Stimulated activated naive CD8-positive, alpha-beta T cell treated with anti-CD3 and anti-CD28 coated beads, Interleukin-15, Interleukin-2, amounts not matched to agents 100 U/mL and 50 U/mL, for 24 hours (primary cell): ENCODE measurements at places on chromosomes 4 and X.

DNA sequence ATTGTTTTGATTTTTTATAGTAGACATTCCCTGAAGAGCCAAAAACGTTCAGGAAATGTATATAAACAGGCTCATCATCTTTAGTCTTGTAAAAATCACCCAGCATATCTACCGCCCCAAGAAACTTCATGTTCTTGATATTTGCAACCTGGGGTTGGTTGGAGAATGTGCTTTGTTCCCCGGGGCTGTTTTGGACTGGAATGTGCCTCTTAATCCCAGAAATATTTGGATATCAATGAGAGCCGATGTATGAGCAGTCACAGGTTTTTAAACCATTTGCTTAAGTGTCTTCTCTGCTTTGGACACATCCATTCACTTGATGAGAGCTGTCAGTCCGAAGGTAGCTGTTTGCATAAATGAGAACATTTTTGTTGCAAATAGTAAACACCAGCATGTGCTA lies 449.7 kb downstream of the PCDH7 start:
- DNase-seq = no peak

GRCh38 chr4:136441629-136442282 lies 1090.5 kb downstream of the PCDH18 start:
- no peak for DNase-seq

DNA sequence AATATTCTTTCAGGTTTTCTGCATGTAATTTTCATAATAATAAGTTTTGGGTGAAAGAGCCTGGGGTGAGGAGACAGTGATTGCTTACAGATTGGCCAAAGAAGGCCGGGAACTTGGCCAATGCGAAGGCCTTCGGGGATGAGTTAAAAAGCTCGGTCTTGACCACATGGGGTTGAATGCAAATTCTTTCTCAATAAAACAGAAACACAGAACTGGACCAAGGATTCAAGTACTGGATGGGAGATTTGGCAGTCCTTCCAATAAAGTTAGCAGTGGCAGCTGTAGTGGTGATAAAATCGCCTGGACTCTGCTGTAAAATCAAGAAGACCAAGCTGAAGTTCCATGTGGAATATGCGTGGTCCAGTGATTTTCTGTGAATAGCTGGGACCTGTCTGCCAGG lies 282.2 kb upstream of the KLF3 start:
- no peak for DNase-seq

DNA sequence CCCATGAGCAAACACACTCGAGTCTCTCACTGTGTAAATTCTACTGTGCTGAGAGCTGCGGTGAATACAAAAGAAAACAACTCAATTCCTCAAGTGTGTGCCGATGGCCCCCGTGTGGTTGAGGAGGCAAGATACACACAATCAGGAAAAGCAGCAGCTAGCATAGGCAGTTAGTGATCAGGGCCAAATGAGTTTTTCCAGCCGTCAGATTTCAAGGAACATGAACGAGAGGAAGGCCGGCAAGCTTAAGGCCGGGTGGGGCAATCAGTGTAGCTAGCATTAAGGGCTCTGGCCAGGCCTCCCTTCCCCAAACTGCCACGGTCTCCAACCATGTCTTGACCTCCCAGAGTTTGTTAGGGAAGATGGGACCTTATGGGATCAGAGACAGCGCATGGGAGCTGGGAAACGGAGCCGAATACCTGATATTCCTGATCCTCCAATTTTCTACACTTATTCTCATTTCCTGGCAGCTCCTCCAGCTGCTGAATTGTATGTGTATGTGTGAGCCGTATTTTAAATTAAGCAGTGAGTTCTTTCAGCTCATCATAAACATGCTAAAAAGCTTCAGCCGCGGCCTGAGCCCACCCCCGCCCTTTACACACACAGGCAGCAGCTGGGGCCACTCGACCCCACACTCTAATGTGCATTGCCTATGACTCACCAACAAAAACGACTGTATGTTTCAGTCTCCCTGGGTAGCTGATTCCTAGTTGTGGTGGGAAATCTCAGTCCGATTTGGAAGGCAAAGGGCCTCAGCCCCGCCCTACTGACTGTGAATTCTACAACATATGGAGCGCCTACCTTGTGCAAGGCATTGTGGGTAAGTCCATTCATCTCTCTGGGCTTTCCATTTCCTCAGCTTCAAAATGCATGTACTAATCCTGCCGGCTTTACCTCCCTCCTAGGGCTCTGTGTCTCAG lies 59.9 kb downstream of the RTL9 start:
- no peak for DNase-seq

GRCh38 chrX:131262200-131262599 lies 26.9 kb downstream of the IGSF1 start:
- DNase-seq = no peak

DNA sequence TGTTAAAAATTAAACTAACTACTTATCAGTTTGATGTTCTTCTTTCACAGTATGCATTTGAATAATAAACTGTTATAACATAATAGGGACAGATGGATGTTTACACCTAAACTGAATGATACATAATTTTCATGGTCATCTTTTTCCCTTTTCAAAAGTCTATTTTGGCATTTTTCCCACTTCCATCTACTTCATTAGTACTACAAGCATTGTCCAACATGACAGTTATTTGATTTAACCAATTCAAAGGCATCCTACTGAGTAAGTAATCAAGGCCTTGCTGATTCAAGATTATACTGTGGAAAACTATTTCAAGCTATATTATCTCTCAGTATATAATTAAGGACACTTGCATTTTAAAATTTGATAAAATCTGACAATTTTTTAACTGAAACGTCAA lies 212.9 kb downstream of the FAT4 start:
- no peak for DNase-seq

- DNase-seq = no peak
Measured at GRCh38 chr4:31089815-31090214, 369.6 kb downstream of the PCDH7 start.

DNA sequence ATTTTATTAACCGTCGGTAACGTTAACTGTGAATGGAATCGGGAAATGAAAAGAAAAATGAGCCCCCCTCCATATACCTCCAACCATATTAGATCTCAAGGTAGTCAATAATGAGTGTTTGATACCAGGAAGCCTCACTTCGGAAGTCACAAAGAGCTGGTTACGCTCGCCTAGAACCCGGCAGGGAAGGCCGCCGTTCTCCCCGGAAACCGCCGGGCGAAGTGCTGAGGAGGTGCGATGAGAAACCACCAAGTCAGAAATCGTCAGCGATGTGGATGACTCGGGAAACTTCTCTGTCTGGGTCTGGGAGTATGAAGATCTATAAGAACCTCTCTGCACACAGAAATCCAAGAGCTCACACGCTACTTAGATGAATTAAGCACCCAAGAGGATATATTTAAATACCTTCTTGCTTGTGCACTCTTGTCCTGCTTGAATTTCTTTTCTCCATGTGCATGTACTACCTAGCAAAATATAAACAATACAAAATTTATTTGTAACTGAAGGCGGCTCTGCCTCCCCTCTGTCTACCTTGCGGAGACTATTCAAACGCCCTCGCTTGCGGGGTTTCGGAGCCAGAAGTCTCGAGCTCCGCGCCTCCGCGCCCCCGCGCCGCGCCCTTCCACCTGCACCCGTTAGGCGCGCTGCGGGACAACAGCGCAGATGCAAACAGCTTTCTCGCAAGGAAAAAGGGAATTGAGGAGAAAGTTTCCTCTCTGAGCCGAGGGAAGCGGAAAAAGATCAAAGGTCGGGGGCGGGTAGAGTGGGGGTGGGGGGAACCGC lies 17.8 kb downstream of the NKX6-1 start:
- DNase-seq = no peak

- no peak for DNase-seq
Measured at GRCh38 chrX:136747003-136747986, 33.4 kb downstream of the ARHGEF6 start.

GRCh38 chr4:171929477-171929876 lies 116.3 kb downstream of the GALNTL6 start:
- DNase-seq = no peak

DNA sequence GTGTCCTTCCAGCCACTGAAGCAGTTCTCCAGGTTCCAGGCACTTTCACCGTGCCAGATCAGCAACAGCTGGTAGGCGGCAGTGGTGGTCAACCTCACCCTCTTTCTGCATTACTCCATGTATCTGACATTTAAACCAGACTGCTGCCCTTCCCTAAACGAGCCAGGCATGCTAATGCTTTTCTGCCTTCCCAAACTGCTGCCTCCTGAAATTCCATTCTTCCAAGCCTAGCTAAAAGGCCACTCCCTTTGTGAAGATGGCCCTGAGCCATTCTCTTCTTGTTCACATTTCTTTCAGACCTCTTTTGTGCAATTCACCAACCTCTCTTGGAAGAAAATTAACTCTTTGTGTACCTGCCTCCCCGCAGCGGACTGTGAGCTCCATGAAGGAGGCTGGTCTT lies 73.7 kb downstream of the CHST7 start:
- DNase-seq = no peak

DNA sequence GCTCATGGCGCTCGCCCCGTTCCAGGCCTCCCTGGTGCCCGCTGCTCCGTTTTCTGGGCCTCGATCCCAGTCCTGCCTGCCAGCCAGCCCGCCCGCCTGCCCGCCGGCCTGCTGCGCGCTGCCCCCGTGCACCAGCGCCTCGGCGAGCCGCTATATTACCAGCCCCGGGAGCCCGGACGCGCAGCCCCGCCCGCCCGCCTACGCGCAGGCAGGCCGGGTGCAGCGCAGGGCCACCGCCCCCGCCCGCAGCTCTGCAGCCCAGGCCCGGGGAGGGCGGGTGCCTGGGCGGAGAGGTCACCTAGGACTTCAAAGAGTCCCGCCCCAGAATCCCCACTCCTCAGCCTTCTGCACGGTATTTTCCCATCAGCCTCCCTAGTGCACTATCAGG lies at the start of gene MAOB:
Gene MAOB, minus strand, starts transcription at position 157 of the 388 bp plus-strand sequence. Its CDS starts 151 bp downstream, at position 6.
- DNase-seq = peak; percentile 13

DNA sequence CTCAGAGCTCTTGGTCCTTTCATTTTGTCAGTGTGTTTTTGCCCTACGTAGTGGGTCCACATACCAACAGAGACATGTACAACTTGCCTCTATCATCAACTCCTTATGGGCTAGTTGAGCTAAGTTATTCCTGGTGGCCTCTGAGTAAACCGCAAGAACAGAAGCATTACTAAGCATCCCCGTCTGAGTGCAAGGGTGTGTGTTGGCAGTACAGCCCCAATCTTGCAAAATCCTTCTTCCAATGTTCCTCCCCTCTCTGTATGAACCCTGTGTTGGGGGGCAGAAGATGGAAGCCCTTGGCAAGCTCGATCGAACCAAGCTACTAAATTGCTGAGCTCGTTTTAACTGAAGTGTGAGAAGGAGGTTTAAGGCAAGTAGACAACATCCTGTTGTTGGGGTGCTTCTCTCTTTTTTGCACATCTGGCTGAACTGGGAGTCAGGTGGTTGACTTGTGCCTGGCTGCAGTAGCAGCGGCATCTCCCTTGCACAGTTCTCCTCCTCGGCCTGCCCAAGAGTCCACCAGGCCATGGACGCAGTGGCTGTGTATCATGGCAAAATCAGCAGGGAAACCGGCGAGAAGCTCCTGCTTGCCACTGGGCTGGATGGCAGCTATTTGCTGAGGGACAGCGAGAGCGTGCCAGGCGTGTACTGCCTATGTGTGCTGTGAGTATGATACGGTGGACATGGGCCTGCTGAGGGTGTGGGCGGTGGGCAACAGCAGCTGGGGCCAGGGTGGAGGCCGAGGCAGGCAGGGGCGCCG lies at the start of gene SH2D1A:
Gene SH2D1A, plus strand, starts transcription at position 447 of the 760 bp plus-strand sequence. Its CDS starts 80 bp downstream, at position 527.
- DNase-seq = peak; percentile 15

GRCh38 chr4:187268940-187269339 lies 545.3 kb upstream of the FAT1 start:
- no peak for DNase-seq

- DNase-seq = no peak
Measured at GRCh38 chr4:39369301-39369700, 3.1 kb upstream of the RFC1 start.

- no peak for DNase-seq
Measured at GRCh38 chr4:3210467-3210866, 38.5 kb upstream of the MSANTD1 start.

GRCh38 chr4:150323406-150324325 lies 245.4 kb downstream of the DCLK2 start:
- DNase-seq = no peak

DNA sequence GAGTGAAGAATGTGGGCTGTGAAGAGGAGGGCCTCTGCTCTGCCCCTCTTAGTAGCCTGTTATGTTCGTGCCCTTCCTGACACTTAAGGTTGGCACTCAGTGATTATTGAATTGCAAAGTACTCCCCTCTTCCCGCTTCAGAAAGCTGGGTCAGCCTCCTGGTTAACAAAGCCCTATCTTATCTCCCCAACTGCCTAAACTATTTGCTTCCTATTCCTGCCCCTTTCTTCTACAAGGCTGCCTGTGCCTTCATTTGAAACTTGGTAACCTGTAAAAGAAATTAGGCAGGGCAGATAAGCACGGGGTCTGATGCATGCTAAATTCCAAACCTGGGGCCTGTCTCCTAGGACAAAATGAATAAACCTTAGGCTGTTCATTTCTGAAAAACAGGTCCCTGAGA lies 23.1 kb upstream of the TMEM150C start:
- DNase-seq = no peak

DNA sequence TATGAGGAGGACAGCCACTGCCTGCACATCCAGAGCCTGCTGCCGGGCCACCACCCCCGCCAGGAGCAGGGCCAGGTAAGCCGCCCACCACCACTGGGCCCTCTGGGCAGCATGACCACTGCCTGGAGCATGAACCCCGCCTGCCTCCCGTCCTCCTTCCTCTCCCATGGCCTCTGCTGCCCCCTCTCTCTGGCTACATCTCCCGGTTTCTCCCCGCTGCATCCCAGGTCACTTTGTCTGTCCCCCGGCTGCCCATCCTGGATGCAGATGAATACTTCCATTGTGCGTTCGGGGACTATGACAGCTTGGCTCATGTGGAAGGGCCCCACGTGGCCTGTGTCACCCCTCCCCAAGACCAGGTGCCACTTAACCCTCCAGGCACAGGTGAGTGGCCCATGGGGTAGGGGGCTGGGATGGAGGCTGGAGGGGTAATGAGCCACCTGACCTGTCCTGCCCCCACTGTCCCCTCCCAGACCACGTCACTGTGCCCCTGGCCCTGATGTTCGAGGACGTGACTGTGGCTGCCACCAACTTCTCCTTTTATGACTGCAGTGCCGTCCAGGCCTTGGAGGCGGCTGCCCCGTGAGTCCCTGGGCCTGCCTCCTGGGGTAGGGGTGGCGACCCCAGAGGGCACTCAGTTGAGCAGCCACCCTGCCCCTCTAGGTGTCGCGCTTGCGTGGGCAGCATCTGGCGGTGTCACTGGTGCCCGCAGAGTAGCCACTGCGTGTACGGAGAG lies 6.0 kb downstream of the PLXNB3 start:
- no peak for DNase-seq
